GM23248 (cell line): ENCODE measurements at places on chromosomes 3 and 15.
A peak's percentile ranks its signal among the peaks of the same experiment; 100 is the strongest.

DNA sequence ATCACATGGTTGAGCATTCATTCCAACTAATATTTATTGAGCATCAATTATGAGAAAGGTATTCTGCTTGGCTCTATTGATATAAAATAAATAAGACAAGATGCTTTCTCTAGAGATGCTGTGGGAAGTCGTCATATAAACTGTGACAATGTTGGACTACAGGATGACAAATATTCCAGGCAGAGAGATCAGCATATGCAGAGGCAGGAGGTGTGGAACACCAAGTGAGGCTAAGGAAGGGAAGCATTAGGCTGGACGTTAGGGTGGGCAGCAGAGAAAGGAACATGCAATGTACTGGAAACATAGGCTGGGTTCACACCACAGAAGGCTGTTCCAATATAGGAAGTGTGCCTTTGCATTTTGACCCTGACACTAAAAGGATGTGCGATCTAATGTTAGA, 38.6 kb downstream of the CD200 start:
- no peak for DNase-seq

GRCh38 chr3:111763968-111764367, 95.1 kb upstream of the PHLDB2 start:
- DNase-seq: peak; percentile 86

GRCh38 chr3:132703733-132704132, 18.5 kb downstream of the NPHP3 start:
- no peak for DNase-seq

DNA sequence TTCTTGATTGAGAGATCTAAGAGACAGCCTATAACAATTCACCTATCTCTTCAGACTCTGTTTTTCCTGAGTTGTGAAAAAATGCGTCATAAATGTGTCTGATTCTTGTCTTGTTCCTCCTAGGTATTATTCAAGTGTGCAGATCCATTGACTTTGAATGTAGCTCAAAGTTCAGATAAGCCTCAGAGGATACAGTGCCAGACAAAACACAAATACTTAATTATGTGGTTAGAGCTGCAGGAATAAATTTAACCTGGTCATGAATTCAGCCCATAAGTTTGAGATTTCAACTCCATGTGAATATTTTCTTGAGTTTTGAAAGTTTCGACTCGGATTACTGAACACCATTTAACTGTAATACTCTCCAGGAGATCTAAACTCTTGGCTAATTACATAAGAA, 174.0 kb downstream of the ECT2 start:
- DNase-seq: no peak

DNA sequence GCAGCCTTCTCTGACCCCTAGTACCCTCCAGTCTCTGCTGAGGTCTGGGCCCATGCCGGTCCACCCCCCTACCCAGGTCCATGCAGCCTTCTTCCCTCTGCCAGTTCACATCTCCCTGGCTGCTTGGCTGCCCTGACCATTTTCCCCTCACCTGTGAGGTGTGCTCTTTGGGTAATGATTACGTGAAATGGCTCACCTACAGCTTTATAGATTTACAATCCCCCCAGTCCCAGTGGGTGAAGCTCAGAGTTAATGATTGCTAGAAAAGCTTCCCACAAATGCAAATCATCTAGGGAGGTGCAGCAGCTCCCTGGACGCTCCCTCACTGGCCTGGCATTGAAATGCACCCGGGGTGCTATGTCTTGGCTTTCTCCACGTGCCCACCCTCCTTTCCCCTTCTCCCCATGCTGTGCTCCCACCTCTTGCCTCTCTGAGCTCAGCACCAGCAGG, 18.7 kb downstream of the PAQR5 start:
- no peak for DNase-seq

DNA sequence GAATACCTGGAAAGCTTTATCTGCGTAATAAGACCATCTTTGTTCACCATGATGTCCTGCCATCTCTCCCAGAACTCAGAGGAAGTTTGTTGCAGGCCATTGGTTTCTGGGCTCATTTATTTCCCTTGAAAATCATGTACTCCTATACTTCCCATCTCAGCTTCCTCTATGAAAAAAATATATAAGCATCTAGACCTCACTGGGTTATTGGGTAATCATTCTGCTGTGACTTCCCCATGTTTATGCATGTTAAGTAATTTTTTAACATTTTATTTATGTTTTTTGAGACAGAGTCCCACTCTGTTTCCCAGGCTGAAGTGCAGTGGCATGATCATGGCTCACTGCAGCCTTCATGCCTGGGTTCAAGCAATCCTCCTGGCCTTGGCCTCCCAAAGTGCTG, 184.5 kb downstream of the ZPLD1 start:
- DNase-seq: no peak

DNA sequence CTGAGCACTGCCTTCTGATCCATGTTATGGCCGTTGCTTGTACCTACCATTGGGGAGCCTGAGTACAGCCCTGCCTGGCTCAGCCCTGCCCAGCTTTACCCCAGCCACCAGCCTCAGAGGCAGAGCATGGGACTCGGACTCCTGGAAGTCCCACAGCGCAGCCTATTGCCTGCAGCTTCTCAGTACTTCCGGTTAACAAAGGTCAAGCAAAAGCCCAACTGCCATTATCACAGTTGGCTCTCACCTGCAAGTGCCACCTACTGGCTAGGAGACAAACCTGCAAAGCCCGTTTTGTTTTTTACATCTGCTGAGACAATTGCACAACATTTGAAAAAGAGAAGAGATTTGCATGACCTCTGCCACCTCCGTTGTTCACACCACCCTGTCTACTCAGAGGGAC, 1081.7 kb downstream of the NAALADL2 start:
- DNase-seq: no peak

DNA sequence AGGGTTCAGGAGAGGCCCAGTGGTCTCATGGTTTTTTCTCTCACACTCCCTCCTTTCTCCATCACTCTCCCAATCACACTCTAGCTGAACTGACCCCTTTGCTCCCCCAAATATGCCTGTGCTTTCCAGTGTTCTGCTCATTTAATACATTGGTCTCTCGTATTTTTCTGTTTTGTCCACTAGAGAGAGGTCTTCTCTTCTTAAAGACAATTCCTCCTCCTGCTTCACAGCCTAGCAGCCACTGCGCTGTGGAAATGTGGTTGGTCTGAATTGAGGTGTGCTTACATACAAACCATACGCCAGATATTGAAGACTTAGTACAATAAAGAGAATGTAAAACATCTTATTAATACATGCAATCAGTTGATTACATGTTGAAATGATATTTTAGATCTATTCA, 60.6 kb upstream of the XCR1 start:
- DNase-seq: peak; percentile 23

DNA sequence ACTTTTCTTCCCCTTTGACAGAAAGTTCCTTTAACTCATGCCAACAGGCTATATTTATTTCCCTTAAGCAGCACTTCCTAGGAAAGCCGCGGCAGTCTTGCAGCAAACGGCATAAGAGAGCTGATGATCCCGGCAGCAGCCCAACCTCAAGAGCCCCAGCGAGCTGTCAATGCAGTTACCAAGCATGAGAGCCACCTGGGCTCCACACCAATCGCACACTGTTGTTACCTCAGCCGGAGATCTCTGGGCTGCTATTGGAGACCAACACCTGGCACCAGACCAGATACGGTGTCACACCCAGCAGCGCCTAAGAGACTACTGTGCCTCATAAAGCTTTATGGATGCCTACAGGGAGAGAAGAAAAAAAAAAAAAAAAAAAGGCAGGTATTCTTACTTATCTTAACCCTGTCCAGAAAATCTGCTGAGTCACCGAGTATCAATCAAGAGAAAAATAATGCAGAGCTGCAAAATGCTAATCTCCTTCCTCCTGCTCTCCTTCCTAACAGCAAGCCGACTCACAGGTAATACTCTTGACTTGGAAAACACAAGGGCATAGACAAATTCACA, 11.7 kb downstream of the ABCC5 start:
- peak; percentile 14 for DNase-seq

GRCh38 chr3:191324936-191325335, 4.3 kb upstream of the CCDC50 start:
- no peak for DNase-seq

- DNase-seq: no peak
Observed at GRCh38 chr3:12149029-12149428, 9.7 kb downstream of the TIMP4 start.

GRCh38 chr3:66747261-66747660, 246.4 kb upstream of the LRIG1 start:
- no peak for DNase-seq
